ENCODE measurements at places on chromosomes 1 and 21.

GRCh38 chr1:41739061-41739955 lies 179.4 kb downstream of the HIVEP3 start:
- peak; percentile 94 for DNase-seq

DNA sequence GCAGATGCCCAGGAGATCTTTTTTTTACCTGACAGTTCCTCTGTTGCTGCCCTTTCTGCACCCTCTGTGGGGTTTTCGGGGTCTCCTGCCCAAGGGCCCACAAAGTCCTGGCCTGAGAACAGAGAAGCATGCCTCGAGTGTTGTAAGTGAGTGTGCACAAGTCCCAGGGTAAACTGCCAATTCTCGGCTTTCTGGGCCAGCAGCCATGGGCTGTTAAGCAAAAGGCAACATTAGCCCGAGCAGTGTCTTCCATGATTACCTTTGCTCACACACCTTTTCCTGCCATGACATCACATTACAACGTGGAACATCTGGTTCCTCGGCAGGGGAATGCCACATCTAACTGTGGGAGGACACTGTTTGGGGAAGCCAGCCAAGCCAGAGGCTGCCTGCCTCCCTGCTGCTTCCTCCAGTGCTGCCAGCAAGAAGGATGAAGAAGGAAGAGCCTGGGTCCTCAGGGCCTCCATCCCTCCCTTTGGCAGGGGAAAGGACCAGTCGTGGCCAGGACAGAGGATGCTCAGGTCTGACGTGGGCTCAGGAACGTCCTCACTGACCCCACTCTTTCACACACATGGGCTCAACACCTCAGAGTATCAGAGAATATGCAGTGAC lies 485.9 kb downstream of the OMA1 start:
- no peak for DNase-seq

GRCh38 chr1:204647114-204647804 lies 38.3 kb downstream of the LRRN2 start:
- no peak for DNase-seq

DNA sequence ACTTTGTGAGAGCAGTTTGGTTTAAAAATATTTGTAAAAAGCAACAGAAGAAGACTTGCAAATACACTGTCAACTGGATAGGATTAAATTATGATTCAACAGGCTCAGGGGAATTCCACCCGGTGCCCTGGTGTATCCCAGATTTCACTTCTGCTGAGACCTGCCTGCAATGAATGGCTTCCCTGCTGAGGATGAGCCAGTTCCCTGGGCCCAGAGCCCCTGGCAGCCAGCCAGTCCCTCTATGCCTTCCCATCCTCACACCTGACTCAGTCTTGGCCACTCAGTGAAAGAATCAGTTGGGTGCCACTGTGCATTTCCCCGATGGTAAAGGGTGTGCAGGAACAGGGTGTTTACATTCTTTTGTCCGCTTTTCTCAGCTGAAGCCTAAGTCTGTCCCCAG lies 64.4 kb downstream of the KCTD3 start:
- DNase-seq, result no peak

GRCh38 chr1:97424209-97424608 lies 496.6 kb downstream of the DPYD start:
- DNase-seq, result no peak

GRCh38 chr1:109712321-109712864 lies 342 bp downstream of the GSTM5 start:
- DNase-seq, result no peak

- DNase-seq, result no peak
Measured at GRCh38 chr1:2230781-2231531, 2.8 kb downstream of the SKI start.

GRCh38 chr1:100322436-100323211 lies 29.7 kb upstream of the CDC14A start:
- DNase-seq, result no peak

- no peak for DNase-seq
Measured at GRCh38 chr1:89802841-89803240, 18.0 kb upstream of the LRRC8D start.

DNA sequence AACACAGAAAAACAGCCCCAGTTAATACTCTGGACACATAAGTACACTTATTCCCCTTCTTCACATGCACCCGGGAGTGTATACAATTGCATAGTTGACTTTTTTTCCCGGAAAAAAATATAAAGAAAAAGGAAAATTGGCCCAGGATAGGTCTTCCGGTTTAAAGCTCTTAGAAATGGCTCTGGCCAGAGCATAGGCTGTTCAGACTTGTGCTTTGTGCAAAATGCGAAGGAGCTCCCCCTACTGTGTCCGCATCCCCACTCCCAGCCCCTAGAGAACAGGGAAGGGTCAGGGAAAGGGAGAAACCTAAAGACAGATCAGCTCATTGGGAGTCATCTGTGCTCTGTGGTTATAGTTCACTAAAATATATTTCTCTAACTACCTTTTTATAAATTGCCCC lies 5.5 kb upstream of the MTMR11 start:
- no peak for DNase-seq

- DNase-seq, result no peak
Measured at GRCh38 chr1:199978408-199978940, 49.0 kb upstream of the NR5A2 start.

- DNase-seq, result no peak
Measured at GRCh38 chr1:64320922-64321614, 117.6 kb downstream of the UBE2U start.

DNA sequence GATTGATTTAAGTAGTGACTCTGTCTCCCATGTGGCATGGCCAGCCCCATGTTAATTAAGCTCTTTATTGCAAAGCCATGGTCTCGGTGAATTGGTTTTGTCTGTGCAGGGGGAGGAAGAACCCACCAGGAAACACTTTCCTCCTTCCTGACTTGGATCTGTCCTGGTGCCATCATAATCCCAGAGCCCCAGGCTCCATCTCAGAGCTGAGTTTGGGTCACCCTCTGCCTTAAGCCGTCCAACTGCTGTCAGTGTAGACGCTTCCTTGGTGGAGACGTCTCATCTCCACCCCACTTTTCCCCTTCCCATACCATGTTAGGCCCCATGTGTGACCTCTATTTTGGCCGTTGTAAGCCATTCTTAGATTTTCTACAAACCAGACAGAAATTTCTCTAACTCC lies 36.0 kb upstream of the COL6A2 start:
- peak; percentile 19 for DNase-seq

GRCh38 chr1:190429932-190430331 lies 47.7 kb downstream of the BRINP3 start:
- DNase-seq, result no peak

- no peak for DNase-seq
Measured at GRCh38 chr1:115337276-115337632, 795 bp downstream of the NGF start.

- no peak for DNase-seq
Measured at GRCh38 chr1:166538646-166539045, 300.6 kb upstream of the POGK start.

GRCh38 chr1:66342707-66343106 lies 191.2 kb upstream of the SGIP1 start:
- DNase-seq, result no peak

DNA sequence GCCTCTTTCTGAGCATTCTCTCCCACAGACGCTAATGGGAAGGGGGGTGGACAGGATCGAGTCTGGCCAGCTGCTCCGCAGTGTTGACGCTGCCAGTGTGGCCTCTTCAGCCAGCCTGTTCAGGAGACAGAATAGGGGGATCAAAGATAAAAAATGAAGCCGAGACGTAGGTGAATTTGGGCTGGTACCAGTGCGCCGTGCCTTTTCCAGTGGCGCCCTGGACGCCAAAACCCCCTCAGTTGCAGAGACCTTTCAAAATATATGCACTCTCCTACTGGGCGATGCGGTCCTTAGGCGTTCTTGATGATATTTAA lies 1.1 kb downstream of the TTC3 start:
- DNase-seq, result no peak

DNA sequence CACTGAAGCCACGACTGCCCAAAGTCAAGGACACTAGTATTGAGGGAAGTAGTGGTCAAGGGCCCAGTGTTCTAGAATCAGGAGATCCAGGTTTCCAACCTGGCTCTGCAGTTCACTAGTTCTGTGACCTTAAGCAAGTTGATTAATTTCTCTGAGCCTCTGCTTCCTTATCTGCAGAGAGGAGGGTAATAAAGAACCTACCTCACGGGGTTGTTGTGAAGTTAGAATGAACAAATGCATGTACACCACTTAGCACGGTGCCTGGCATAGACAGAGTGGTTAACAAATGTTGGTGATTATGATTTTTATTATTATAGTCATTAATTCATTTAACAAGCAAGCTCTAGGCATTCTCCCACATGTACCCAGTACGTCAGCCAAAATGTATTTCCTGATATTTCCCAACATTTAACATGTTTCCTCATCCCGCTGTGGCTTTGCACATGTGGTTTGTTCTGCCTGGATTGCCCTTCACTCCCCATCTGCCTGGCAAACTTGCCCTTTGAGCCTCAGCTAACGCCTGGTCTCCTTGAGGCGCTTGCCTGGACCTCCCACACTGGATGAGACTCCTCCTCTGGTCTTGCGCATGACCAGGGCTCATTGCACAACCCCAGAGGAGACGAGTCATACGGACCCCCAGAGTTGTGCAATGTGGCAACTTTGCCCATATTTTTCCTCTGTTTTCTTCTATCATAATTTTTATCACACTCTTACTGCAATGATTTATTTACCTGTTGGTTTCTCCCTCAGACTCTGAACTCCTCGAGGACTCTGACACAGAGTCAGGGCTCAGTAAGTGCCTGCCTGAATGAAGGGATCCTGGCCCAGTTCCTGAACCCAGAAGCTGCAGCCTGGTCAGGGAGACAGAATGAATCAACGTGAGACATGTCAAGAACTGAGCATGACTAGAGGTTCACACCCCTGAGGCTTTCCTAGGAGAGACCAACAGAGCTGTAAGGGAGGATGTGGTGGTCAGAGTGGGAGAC lies 20.7 kb upstream of the MFSD2A start:
- DNase-seq, result peak; percentile 94

DNA sequence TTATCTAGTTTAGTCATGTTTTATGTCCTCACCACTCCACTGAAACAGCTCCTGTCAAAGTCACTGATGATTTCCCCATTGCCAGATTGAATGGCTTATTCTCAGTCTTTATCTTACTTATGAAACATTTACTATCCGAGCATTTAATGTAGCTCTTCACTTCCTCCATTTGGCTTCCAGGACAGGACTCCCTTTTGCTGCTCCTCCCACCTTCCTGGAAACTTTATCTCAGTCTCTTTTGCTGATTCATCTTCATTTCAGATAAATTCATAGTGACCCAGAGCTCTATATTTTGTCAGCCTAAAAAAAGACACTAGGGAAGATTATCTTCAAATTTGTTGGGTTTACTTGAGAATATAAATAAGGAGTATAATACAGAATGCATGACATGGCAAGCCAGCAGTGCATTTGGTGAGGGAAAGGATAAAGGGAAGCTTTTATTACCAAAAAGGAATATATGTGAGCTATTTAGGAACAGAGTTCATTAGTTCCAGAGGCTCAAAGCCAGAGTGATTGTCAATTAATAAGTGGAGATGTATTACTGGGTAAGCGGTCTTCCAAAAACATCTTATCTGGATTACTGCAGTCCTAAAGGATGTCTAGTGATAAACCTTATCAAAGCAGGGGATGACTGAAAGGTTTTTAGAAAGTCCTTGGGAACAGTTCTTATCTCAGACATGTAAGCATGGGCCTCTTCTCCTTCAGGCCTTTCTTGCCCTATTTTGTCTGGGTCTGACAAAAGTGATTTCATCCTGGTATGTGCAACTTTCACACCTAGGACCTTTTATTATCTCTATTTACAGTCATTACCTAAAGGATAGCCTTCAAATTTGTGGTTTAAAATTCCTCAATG lies 25.6 kb downstream of the IL23R start:
- DNase-seq, result no peak

DNA sequence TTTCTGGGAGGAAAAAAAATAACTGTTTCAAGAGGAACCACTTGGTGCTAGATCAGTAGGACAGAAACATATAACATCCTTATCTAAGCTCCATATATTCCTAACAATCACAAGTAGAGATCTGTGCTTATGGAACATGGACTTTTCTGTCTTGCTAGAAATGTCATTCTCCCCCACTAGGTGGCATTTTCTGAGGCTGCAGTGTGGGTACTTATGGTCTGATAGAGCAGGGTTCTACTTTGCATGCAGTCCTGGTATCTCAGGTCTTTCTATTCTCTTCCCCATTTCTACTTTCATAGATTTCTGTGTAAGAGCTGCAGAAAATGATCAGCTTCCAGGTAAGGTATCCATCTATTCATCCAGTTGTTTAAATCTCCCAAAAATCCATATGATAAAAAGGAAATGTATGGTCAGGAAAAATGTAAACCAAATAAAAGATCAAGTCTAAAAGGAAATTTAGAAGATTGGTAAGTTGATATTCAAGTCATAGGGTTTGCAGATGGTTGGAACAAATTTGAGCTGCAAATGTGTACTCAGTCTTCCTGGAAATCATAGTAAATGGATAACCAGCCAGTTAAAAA lies 1.5 kb downstream of the ZNF684 start:
- DNase-seq, result no peak

GRCh38 chr21:14956807-14957206 lies 108.0 kb downstream of the NRIP1 start:
- DNase-seq, result no peak

GRCh38 chr1:86788300-86789206 lies 84.2 kb downstream of the SH3GLB1 start:
- peak; percentile 82 for DNase-seq

GRCh38 chr1:6599141-6599975 lies 3.3 kb downstream of the KLHL21 start:
- no peak for DNase-seq

DNA sequence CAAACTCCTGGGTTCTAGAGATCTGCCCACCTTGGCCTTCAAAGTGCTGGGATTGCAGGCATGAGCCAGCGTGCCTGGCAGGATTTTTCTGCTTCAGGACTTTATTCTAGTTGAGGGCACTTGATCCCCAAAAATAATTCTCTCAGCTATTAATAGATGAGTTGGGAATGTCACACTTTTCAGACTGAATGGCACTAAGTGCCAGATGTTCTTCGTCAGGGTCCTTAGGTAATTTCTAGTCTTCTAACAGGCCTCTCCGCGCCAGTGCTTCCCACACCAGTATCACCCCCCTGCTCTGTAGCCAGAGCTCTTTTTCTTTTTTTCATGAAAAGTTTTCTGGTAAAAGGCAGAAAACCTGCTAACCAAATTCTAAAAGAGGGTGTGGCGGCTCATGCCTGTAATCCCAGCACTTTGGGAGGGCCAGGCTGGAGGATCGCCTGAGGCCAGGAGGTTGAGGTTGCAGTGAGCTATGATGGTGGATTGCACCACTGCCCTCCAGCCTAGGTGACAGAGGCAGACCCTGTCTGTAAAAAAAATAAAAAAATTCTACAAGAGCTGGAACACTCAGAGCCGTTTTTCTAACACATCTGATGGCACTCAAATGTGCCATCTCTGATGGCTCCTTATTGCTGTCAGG lies 6.1 kb upstream of the SARS1 start:
- no peak for DNase-seq

DNA sequence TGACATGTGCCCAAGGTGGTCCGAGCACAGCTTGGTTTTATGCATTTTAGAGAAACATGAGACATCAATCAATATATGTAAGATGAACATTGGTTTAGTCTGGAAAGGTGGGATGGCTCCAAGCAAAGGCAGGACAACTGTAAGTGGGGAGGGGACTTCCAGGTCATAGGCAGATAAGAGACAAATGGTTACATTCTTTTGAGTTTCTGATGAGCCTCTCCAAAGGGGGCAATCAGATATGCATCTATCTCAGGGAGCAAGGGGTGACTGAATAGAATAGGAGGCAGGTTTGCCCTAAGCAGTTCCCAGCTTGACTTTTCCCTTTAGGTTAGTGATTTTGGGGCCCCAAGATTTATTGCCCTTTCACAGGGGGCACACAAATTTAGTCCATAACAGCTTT lies 94.2 kb upstream of the COA6 start:
- no peak for DNase-seq

Measured in posterior vena cava (tissue), 2 donors.